ENCODE measurements at places on chromosomes 6 and 20. TPM values are rescaled to one million over a fixed set of nuclear protein-coding genes. Genes with fewer than 3 reads are reported as not detected.
A peak's percentile ranks its signal among the peaks of the same experiment; 100 is the strongest.

Gene CSE1L
- total RNA-seq = 64.1 TPM

Gene SPTLC3
- total RNA-seq = 5.6 TPM

Gene GJA10
- total RNA-seq = not detected

Gene TGM2
- 98.9 TPM for total RNA-seq

Gene AURKA
- 14.8 TPM for total RNA-seq

Gene GGTLC1
- not detected for total RNA-seq

Gene POU3F2
- total RNA-seq = 1.9 TPM

Gene SIRPA
- 35.5 TPM for total RNA-seq

Gene MROH8
- total RNA-seq = 1.3 TPM

Gene CASS4
- 2.3 TPM for total RNA-seq

- no peak overlapping the region for H3K4me3 ChIP-seq
- no peaks in the 10 kb centered on the region for H3K36me3 ChIP-seq
- no peak overlapping the region for H3K27ac ChIP-seq
- no peaks in the 10 kb centered on the region for H3K27me3 ChIP-seq
Measured at GRCh38 chr20:6665621-6666355, 101.7 kb upstream of the BMP2 start.

DNA sequence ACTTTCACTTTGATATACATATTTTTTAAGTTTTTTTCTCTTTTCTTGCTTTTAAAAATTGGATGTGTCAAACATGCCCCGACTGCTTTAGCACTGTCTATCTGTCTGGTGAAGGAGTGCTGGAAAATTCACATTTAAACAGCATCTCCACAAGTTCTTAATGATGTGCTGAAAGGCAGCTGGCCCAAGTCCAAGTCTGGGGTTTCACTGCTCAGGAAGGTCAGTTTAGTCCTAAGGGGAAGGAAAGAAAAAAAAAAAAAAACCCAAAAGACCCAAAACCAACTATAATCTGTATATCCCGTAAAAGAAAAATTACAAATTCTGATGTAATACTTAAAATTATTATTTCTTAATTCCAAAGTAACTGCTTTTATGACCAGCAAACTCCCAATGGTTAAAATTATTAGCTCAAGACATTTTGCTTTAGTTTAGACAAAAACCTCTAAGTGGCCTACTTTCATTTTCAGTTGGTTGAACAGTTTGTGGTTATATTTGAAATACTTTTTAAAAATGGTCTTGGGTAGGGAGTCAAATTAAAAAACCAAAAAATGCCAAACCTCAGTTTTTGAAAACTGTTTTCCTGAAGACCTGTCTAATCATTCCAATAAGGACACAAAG is 79.5 kb upstream of the PREP start:
- no peaks in the 10 kb centered on the region for H3K27me3 ChIP-seq
- H3K4me3 ChIP-seq = no peak overlapping the region
- H3K36me3 ChIP-seq = no peaks in the 10 kb centered on the region
- no peak for DNase-seq

GRCh38 chr6:134878136-134878535 is 71.8 kb downstream of the ALDH8A1 start:
- DNase-seq = no peak
- H3K4me1 ChIP-seq = peaks cover 4% of the 10 kb centered on the region
- H3K36me3 ChIP-seq = no peaks in the 10 kb centered on the region
- no peak overlapping the region for H3K27ac ChIP-seq
- no peaks in the 10 kb centered on the region for H3K27me3 ChIP-seq

- H3K27ac ChIP-seq = no peak overlapping the region
- no peaks in the 10 kb centered on the region for H3K27me3 ChIP-seq
- peaks cover 9% of the 10 kb centered on the region for H3K4me1 ChIP-seq
- H3K36me3 ChIP-seq = no peaks in the 10 kb centered on the region
- no peak overlapping the region for H3K4me3 ChIP-seq
Measured at GRCh38 chr6:36135053-36135731, 4.9 kb downstream of the MAPK13 start.

DNA sequence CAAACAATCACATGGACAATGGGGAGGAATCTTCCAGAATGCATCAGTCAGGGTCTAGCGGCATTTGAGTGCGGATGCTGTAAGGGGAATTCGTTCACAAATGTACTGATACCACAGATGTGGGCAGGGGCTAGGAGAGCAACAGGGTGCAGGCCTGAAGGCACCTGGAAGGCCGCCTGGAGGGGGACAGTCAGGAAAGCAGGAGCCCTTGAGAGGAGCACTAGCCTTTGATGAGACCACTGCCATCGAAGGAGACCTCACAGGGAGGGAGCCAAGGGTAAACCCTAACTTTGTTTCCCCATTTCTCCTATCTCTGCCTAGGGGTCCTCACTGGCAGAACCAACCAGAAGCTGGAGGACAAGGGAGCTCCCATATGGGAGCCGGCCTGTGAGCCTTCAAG is 38.2 kb downstream of the MYB start:
- no peak overlapping the region for H3K27ac ChIP-seq
- DNase-seq = no peak
- no peaks in the 10 kb centered on the region for H3K27me3 ChIP-seq
- no peaks in the 10 kb centered on the region for H3K36me3 ChIP-seq
- no peak overlapping the region for H3K4me3 ChIP-seq

DNA sequence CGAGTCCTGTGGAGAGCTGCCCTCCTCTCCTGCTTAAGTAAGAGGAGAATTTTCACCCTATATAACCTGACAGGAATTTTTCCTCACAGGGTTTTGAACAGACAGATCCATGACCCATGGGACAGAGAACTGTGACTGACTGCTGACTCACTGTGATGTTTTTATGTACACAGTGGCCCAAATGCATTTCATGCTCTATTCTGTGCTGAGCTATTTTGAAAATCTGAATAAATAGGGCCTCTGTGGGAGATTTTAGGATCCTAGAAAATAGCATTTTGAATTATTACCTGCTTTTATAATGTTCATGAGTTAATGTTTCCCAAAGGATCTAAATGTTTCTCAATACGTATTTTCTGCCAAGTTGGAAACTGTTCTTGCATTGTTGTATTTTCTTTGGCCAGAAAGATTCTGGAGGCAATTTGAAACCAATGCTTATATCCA is 577.4 kb downstream of the HTR1B start:
- no peak overlapping the region for H3K4me3 ChIP-seq
- H3K36me3 ChIP-seq = no peaks in the 10 kb centered on the region
- no peak overlapping the region for H3K27ac ChIP-seq
- H3K4me1 ChIP-seq = no peaks in the 10 kb centered on the region
- no peaks in the 10 kb centered on the region for H3K27me3 ChIP-seq
- DNase-seq = no peak

DNA sequence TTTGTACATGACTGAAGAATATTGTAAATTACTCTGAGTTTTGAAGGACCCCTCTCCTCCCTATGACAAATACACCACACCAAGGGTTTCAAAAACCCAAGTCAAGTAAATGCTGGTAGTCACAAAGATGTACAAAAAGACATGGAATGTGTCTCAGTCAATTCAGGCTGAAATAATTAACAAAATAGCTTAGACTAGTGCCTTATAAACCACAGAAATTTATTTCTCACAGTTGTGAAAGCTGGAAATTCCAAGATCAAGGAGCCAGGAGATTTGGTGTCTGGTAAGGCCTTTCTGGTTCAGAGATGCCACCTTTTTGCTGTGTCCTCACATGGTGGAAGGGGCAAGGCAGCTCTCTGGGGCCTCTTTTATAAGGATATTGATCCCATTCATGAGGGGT is 202.3 kb upstream of the RIN2 start:
- no peaks in the 10 kb centered on the region for H3K27me3 ChIP-seq
- H3K4me3 ChIP-seq = no peak overlapping the region
- no peaks in the 10 kb centered on the region for H3K4me1 ChIP-seq
- H3K36me3 ChIP-seq = no peaks in the 10 kb centered on the region
- no peak overlapping the region for H3K27ac ChIP-seq
- DNase-seq = no peak

GRCh38 chr20:41617059-41617901 is 897 bp downstream of the CHD6 start:
- no peaks in the 10 kb centered on the region for H3K36me3 ChIP-seq
- DNase-seq = peak; percentile 10
- H3K4me3 ChIP-seq = peak overlapping the region; percentile 72
- H3K27ac ChIP-seq = peak overlapping the region; percentile 61
- peaks cover 6% of the 10 kb centered on the region for H3K27me3 ChIP-seq

- H3K27me3 ChIP-seq = no peaks in the 10 kb centered on the region
- H3K4me3 ChIP-seq = no peak overlapping the region
- DNase-seq = no peak
Measured at GRCh38 chr6:14948586-14949245, 297.2 kb upstream of the JARID2 start.

DNA sequence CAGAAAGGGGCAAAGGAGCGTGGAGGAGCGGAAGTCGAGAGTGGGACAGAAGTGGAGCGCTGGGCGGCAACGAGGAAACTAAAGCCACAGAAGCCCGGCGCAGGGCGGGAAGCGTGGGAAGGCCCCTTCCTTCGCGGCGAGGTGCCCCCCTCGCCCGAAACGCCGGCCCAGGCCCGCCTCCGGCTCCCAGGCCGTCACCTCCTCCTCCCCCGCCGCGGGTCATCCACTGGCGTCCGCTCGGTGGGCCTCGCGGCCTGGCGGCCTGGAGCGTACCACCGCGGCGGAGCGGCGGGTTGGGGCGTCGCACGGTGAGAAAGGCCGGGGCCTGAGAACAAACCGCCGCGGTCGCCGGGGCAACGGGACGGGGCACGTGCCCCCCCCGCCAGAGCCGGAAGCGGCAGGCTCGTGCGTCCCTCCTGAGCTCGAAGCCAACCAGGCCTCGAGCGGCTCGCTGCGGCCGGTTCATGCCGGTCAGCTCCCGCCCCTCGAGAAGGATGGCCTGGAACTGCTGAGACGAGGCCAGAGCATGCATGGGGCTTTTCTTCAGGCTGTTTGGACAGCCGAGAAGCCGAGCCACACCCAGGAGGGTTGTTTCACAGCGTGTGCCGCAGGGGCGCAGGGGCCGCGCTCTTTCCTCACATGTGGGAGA is at the start of gene TCP11:
TCP11 (minus strand) TSS at position 333 of the 649 bp plus-strand sequence. CDS start 469 bp downstream, outside the sequence.
- no peak within 1 kb of the TSS for H3K4me3 ChIP-seq
- no peaks in the 10 kb centered on the region for H3K36me3 ChIP-seq
- no peak within 1 kb of the TSS for H3K27ac ChIP-seq
- no peaks in the 10 kb centered on the region for H3K4me1 ChIP-seq
- no peaks in the 10 kb centered on the region for H3K27me3 ChIP-seq
- DNase-seq = no peak

GRCh38 chr20:1816384-1817381 is 78.5 kb upstream of the SIRPA start:
- peak; percentile 71 for DNase-seq
- H3K4me3 ChIP-seq = no peak overlapping the region
- no peaks in the 10 kb centered on the region for H3K36me3 ChIP-seq

GRCh38 chr6:145245119-145245518 is 490.2 kb downstream of the EPM2A start:
- DNase-seq = peak; percentile 4
- H3K4me1 ChIP-seq = peaks cover 20% of the 10 kb centered on the region
- H3K36me3 ChIP-seq = no peaks in the 10 kb centered on the region
- H3K27ac ChIP-seq = no peak overlapping the region
- H3K27me3 ChIP-seq = no peaks in the 10 kb centered on the region

- no peaks in the 10 kb centered on the region for H3K27me3 ChIP-seq
- H3K4me3 ChIP-seq = no peak overlapping the region
- H3K27ac ChIP-seq = no peak overlapping the region
- H3K36me3 ChIP-seq = no peaks in the 10 kb centered on the region
- DNase-seq = no peak
Measured at GRCh38 chr6:136947037-136947436, 24.9 kb downstream of the SLC35D3 start.

DNA sequence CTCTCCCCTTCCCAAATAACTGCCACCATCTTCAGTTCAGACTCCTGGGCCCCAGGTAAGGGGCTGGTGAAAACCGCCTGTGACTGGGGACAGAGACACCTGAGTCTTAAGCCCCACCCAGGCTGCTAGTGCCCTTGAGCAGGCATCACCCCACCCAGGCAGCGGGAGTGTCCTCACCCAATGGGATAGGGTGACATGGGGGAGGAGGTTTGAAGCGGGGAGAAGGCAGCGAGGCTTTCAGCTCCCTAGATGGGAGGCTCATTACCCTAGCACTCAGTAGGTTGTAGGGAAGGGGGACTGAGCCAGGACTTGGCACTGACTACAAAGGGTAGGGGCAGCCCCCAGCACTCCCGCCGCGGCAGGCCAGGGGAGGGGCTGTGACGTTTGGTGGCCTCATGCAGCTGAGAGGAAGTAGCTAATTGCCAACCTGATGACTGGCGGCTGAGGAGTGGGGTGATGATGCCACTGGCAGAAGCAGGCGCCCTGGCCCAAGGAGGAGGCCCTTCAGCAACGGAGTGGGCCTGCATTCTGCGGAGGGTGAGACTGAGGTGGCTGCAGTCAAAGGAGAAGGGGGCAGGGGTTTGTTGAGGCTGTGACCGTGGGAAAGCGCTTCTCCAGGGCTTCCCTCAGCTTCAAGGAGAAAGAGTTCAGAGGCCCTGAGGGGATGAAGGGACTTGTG is 126.9 kb downstream of the MRPL14 start:
- peaks cover 27% of the 10 kb centered on the region for H3K4me1 ChIP-seq
- DNase-seq = peak; percentile 22
- H3K36me3 ChIP-seq = no peaks in the 10 kb centered on the region
- no peak overlapping the region for H3K27ac ChIP-seq

DNA sequence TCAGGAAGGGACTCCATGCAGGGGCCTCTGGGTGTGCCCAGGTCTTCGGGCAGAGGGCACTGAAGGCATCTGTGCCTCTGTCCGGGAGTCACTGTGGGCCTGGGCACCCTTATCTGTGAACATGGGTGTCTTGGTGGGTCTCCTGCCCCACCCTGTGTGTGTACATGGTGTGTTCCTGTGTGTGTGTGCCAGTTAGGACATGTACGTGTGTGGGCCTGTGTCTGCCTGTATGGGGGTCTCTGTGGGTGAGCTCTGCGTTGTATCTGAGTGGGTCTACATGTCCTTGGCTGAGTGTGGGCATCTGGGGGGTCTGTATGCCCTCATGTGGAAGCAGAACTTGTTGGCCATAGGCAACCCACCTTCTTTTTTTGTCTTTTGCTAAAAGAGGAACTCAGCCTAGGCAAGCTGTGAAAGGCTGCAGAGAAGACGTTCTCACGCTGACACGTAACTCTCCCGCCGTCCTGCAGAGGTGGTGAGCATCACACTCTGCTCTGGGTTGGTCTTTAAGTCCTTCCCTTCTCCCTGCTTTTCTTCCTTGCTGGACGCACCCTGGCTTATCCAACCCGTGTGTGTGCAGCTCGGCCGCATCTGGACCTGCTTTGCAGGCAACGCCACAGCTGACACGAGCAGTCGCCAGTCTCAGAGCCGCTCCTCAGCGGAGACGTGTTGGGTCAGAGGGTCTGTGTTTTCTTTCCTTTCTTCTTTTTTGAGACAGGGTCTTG is 532 bp upstream of the NPBWR2 start:
- H3K4me3 ChIP-seq = no peak overlapping the region
- H3K27ac ChIP-seq = no peak overlapping the region
- no peaks in the 10 kb centered on the region for H3K36me3 ChIP-seq
- H3K27me3 ChIP-seq = peaks cover 8% of the 10 kb centered on the region

DNA sequence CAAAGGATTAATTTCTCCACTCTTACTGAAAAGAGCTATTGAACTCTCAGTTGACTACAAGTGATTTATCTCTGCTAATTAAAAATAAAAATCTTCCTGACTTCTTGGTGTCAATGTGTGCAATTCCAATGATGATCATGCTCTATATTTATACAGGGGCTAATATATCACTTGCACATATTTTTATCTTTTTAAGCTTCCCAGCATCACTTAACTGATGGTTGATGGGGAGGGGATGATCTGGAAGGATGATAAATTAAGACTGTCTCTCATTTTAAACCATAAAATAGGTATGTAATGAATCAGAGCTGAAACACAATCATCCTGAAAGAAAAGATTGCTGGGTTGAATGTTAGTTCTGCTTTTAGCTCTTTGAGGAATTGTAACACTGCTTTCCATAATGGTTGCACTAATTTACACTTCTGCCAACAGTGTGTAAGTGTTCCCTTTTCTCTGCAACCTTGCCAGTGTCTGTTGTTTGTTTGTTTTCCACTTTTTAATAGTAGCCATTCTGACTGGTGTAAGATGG is 169.6 kb upstream of the ECI2 start:
- H3K27me3 ChIP-seq = no peaks in the 10 kb centered on the region
- no peak overlapping the region for H3K27ac ChIP-seq
- no peaks in the 10 kb centered on the region for H3K36me3 ChIP-seq
- DNase-seq = no peak
- no peaks in the 10 kb centered on the region for H3K4me1 ChIP-seq
- no peak overlapping the region for H3K4me3 ChIP-seq
